ENCODE measurements at places on chromosomes 12 and 14. TPM values are rescaled to one million over a fixed set of nuclear protein-coding genes. Genes with fewer than 3 reads are reported as not detected.

GRCh38 chr12:27180906-27181505, 63.1 kb upstream of the STK38L start:
- H3K4me3 ChIP-seq = no peak overlapping the region
- DNase-seq = no peak
- no peak overlapping the region for H3K27ac ChIP-seq

GRCh38 chr12:20150835-20151422, 217.4 kb upstream of the PDE3A start:
- DNase-seq = no peak
- H3K4me3 ChIP-seq = no peak overlapping the region
- H3K36me3 ChIP-seq = no peaks in the 10 kb centered on the region
- H3K27ac ChIP-seq = no peak overlapping the region

DNA sequence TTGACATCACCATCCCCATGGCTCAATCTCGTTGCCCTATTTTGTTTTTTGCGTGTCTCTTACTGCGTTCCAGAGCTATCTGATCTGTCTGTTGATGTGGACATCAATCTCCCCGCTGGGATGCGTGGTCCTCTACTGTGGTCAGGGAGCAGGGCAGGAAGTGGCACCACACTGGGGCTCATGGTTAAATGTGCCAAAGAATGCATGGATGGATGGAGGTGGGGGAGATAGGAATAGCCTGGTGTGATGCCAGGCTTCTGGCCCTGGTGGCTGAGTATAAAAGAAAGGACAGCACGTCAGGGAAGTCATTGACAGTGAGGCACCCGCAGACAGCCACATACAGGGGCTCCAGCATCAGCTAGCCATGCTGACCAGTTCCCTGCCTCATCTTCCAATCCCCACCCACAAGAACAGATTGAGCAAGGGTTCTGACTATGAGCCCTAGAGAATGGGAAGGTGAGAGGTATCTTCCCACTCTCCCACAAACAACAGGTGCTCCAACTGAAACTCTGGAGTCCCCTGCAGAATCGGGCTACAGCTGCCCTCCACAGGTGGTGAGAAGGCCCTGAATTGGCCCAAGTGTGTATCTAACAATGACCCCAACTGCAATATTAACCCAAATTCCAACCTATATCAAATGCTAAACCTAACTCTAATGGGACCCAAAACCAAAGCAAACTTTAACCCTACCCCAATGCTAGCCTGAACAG, 2.7 kb upstream of the BEGAIN start:
- no peak for DNase-seq
- H3K27me3 ChIP-seq = no peaks in the 10 kb centered on the region
- no peak overlapping the region for H3K4me3 ChIP-seq
- peaks cover 13% of the 10 kb centered on the region for H3K4me1 ChIP-seq
- H3K27ac ChIP-seq = no peak overlapping the region

The DLK1 gene
- 33.0 TPM for total RNA-seq

The TTC9 gene
- total RNA-seq = 1.6 TPM

DNA sequence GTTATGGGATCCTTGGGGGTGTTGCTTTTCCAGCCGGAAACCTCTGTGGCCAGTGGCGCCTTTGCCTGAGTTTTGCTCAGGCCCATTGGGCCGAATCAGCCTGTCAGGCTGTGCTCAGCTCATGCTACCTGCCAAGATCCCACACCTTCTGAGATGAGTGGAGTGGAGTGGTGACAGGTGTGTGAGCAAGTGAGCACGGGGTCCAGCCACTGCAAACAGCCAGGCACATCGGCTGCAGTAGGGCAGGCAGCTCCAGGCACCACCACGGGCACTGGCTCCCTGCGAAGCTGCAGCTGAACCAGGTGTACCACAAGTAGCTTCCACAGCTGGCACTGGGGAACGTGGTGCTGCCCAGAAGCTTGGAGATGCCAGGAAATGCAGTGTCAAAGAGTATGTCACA, 21.1 kb upstream of the WDR89 start:
- no peak for DNase-seq
- no peak overlapping the region for H3K4me3 ChIP-seq
- H3K27ac ChIP-seq = peak overlapping the region; percentile 28
- H3K4me1 ChIP-seq = peaks cover 35% of the 10 kb centered on the region

The ESR2 gene
- total RNA-seq = not detected

DNA sequence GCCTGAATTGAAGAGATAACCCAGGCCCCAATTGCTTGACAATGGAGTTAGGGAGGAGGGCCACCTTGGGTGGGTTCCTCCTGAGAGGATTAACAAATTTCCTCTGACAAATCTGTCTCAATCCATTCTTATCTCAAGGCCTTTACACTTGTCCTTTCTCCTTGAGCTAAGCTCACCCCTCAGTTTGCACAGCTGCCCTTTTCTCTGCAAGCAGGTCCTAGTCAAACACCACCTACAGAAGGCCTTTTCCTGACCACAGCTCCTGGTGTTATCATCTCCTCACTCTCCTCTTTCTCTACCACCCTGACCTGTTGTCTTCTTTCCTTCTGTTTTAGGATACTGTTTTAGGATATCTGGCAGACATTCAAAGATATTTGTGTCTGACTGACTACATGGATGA, 26.4 kb upstream of the GSC start:
- H3K4me1 ChIP-seq = peaks cover 17% of the 10 kb centered on the region
- no peaks in the 10 kb centered on the region for H3K27me3 ChIP-seq
- no peak for DNase-seq
- no peak overlapping the region for H3K4me3 ChIP-seq
- H3K36me3 ChIP-seq = no peaks in the 10 kb centered on the region

The KCTD10 gene
- total RNA-seq = 28.3 TPM

Data from body of pancreas (tissue), 4 donors.